ENCODE measurements at places on chromosomes 5 and 9. TPM values are rescaled to one million over a fixed set of nuclear protein-coding genes. Genes with fewer than 3 reads are reported as not detected.

GRCh38 chr5:95283022-95283615, 1.8 kb downstream of the MCTP1 start:
- H3K27ac ChIP-seq, result no peak overlapping the region
- no peak for DNase-seq
- peaks cover 3% of the 10 kb centered on the region for H3K27me3 ChIP-seq
- no peaks in the 10 kb centered on the region for H3K4me1 ChIP-seq

DNA sequence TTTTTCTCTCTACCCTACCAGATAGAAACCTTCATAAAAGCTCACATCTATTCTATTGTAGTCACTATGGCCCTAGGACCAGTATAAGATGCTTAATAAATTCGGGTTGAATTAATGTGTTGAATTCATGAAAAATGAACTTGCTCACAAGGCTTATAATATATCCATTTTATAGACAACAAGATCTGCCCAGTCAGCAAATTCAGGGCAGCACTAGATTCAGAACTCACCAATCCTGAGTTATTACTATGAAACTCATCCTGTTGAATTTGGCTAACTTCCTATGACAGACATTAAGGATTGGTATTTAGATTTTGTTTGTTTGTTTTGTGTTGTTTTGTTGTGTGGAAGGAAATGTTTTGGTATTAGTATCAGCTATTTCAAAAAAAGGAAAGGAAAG, 143.6 kb upstream of the CCNG1 start:
- no peaks in the 10 kb centered on the region for H3K27me3 ChIP-seq
- H3K4me3 ChIP-seq, result no peak overlapping the region
- no peak for DNase-seq

DNA sequence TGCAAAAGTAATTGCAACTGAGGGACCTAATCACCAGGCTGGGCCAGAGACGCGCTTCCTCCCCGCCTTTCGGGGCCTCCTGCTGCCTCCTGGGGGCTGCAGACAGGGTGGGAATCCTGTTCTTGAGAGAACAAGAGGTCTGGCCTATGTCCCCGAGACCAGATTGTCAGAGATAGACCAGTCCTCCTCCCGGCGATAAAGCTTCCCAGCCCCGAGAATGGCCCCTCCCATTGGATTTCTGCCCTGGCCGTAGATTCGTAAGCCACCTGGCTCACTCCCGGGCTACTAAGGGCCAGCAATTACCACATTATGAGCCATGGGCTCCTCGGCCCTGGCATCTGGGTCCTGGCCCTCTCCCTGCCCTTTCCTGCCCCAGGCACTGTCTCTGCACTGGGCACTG, 70.4 kb downstream of the HRH2 start:
- peaks cover 7% of the 10 kb centered on the region for H3K27me3 ChIP-seq
- H3K4me3 ChIP-seq, result no peak overlapping the region
- no peaks in the 10 kb centered on the region for H3K4me1 ChIP-seq
- H3K27ac ChIP-seq, result no peak overlapping the region
- no peaks in the 10 kb centered on the region for H3K36me3 ChIP-seq

The OR1Q1 gene
- total RNA-seq, result not detected
